ENCODE measurements at places on chromosomes 7 and 10.

DNA sequence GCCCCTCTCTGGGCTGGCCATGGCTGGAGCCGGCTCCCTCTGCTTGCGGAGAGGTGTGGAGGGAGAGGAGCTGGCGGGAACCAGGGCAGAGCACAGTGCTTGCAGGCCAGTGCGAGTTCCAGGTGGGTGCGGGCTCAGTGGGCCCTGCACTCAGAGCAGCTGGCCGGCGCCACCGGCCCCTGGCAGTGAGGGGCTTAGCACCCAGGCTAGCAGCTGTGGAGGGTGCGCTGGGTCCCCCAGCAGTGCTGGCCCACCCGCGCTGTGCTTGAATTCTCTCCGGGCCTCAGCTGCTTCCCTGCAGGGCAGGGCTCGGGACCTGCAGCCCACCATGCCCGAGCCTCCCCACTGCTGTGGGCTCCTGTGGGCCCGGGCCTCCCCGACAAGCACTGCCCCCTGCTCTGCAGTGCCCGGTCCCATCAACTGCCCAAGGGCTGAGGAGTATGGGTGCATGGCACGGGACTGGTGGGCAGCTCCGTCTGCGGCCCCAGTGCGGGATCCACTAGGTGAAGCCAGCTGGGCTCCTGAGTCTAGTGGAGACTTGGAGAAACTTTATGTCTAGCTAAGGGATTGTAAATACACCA lies 61.2 kb upstream of the AGR3 start:
- no peak for DNase-seq

- DNase-seq: peak; percentile 69
These were observed at the start of gene PHKG1 for GRCh38 chr7:56092789-56093531. TSS of gene PHKG1 (minus strand) at chr7:56092952. CDS start at chr7:56088941, 4,011 bp downstream.

- DNase-seq: peak; percentile 42
These were observed 77.0 kb downstream of the PFKFB3 start for GRCh38 chr10:6279540-6280267.

GRCh38 chr7:66517212-66517909 lies 111.3 kb upstream of the KCTD7 start:
- no peak for DNase-seq

DNA sequence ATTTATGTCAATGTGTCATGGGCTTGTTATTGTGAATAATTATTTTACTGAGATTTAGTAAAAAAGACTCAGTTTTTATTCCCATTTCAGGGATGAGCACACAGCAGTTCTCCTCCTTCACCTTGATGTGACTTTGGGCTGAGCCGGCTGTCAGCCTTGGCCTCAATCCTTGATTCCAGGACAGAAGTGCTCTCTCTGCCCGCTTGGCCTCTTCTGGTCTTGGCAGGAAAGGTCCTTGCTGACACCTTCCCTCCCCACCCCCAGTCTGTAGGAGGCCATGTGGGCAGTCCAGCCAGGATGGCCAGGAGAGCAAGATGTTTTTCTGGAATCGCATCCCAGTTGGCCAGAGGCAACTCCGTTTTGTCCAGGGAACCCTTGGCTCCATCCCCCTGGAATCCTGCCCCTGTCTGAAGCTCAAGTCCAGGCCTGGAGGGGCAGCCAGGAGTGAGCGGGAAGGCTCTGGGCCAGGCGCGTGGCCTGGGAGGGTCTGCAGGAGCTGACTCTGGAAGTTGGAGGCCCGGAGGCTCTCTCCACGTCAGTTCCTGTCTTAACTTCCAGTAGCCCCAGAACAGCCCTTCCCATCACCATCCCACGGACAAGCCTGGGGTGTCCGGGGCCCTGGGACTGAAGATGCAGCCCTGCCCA lies 100.9 kb downstream of the PDGFA start:
- DNase-seq: no peak

DNA sequence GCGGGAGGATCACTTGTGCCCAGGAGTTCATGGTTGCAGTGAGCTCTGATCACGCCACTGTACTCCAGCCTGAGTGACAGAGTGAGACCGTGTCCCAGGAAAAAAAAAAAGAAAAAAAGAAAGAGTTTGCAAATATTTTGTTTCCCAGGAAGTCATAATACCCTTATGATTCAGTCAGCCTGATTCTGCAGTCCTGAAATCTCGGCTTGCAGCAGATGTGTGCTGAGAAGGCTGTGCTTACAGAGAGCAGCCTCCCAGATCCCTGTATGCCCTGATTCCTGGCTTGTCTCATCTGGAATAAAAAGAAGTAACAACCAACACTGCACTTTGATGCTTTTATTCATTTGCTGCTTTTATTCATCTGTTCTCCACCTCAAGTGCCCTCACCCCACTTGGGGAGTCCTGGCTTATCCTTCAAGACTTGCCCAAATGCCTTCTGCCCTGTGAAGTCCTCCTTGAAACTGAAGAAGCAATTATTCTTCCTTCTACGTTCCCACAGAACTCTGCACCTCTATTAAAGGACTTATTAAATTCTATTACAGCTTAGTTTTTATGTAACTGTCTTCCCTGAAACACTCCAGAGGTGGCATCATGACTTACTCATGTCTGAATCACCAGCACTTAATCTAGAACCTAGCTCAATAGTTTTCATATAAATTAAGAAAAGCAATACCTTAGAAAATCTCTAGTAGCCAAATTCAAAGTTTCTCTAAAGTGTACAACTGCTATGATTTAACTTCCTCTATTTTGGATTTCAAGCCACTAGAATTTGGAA lies 27.7 kb upstream of the BPGM start:
- peak; percentile 50 for DNase-seq

- DNase-seq: no peak
These were observed 37.0 kb upstream of the LCOR start for GRCh38 chr10:96794836-96795733.

- no peak for DNase-seq
These were observed 60.9 kb downstream of the SLC16A9 start for GRCh38 chr10:59648711-59649201.

DNA sequence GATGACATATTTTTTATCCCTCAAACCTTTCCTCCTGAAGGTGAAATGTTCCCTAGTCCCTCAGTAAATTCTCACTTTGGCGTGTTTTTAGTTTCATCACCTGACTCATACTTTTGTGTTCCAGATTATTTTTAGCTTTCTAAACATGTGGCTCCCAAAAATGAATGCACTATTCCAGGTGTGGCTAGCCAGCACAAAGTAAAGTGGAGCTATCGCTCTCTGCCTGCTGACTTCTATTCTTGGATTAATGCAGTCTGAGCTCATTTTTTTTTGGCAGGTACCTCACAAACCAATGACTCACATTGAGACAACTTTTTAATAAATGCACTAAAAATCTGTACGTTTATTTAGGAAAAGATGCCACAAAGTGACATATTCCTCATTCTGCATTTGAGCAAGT lies 58.8 kb upstream of the LANCL2 start:
- DNase-seq: no peak

DNA sequence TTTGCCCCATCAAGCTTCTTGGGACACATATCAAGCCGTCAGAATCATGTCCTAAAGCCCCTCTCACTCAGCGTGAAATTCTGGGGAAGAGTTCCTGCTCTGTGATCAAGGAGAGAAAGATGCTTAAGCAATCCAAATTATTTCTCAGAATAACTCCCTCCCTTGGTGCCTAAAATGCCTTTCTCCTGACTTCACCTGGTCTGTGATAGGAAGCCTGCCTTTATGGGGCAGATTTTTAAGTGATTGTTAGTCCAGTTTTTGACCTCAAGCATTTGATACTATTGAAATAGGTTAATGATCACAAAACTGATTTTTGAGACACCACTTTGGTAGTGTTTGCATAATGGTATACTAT lies 76.4 kb upstream of the MAGI2 start:
- DNase-seq: no peak

DNA sequence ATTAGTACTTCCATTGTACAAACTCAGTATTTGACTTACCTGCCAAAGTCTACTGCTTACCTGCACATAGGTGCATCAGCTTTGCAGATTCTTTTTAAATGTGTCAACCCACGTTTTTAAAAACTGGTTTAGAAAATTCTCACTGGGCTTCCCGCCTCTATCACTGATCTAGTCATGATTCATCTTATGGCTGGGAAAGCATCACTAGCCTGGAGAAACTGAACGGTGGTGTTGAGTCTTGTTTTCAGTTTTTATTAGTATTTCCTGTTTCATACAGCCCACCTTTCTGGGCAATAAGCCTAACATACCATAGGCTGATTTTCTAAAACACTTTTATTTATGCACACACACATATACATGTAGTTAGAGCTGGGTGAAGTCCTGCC lies 19.7 kb downstream of the DOCK1 start:
- no peak for DNase-seq

DNA sequence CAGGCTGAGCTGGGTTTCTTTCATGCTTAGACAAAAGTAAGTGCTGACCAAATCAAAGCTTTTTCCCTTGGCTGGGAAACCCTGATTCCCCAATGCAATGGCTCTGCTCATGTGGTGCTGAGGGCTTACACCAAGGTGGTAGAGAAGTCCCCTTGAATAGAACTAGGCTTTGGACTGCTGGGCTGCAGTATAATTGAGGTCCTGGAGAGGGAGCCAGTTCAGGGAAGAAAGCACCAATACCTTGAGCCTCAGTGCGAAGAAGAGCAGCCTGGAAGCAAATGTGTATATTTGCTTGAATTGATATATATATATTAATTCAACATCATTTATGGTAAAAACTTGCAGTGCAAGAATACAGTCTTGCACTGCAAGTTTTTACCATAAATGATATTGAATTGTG lies 391.1 kb downstream of the RPS24 start:
- no peak for DNase-seq

- no peak for DNase-seq
These were observed 205.8 kb downstream of the FRMD4A start for GRCh38 chr10:14124941-14125340.

DNA sequence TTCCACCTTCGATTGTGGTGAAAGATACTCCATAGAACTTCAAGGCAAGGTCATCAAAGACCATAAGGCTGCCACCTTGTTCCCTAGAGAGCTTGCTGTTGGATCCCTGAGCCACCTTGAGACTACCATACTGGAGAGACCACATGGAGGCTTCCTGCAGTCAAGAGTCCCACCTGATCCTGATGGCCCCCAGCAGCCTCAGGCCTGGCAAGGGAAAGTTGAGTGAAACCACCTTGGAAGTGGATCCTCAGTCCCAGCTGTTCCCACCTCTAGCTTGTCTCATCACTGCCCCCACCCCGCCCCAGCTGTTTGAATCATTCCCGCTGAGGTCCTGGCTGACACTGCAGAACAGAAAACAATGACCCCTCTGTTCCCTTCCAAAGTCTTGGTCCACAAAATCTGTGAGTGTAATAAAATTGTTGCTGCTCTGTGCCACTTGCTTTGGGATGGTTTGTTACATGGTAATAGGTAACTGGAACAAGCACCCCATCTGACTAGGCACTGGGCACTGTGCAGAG lies 32.0 kb downstream of the PRLHR start:
- no peak for DNase-seq

DNA sequence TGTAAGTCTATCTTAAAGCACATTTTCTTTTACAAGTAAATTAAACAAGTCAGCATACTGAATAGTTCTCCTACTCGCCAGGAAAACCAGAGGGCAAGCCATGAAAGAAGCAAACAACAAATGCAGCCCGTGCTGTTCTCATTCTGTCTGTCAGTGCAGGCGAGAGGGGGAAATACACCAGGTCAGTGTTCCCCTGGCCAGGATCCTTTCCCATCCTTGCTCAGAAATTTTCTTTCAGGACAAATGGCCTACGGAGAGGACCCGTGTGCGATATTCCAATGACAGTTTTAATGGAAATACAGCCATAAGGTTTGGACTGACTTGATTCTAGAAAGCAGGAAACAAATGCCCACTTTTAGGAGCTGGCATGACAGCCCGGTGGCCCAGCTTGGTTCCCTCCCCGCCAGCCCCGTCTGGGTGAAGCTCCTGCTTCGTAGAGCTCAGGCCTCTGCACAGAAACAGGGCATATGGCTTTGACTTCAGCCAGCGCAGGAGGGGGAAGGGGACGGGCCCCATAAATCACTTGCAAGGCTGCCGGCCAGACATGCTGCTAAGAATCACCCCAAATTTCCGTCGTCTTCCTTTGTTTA lies 67.8 kb downstream of the FRMD4A start:
- DNase-seq: no peak

- no peak for DNase-seq
These were observed 33.3 kb downstream of the COX15 start for GRCh38 chr10:99698504-99699080.

Data from GM04503 (cell line).